ENCODE measurements at places on chromosomes 11 and 22.

DNA sequence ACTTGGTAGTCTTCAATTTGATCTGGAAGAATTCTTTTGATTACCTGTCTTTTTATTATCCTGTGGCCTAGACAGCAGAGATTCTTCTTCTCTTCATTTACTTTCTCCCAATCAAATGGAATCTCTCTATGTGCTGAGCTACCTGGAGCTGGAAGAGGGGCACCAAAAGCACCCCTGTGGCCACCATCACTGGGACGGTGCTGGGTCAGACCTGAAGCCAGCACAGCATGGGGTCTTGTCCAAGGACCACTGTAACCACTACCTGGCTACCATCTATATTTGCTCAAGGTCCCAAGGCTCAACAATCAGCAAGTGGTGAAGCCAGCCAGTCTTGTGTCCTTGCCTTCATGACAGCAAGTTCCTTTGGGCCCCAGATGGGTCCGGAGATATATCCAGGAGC lies 186.6 kb downstream of the JRKL start:
- no peak for DNase-seq

- no peak for DNase-seq
These were observed 398.5 kb downstream of the TBC1D22A start for GRCh38 chr22:47160781-47161520.

DNA sequence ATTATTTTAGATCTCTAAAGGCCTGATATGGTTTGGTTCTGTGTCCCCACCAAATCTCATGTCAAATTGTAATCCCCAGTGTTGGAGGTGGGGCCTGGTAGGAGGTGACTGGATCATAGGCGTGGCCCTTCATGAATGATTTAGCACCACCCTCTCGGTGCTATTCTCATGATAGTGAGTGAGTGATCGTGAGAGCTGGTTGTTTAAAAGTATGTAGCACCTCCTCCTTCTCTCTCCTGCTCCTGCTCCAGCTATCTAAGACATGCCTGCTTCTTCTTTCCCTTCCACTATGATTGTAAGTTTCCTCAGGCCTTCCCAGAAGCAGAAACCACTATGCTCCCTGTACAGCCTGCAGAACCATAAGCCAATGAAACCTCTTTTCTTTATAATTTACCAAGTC lies 114.1 kb downstream of the SERGEF start:
- DNase-seq = no peak

GRCh38 chr11:118530180-118530682 lies 761 bp upstream of the TMEM25 start:
- DNase-seq = no peak

DNA sequence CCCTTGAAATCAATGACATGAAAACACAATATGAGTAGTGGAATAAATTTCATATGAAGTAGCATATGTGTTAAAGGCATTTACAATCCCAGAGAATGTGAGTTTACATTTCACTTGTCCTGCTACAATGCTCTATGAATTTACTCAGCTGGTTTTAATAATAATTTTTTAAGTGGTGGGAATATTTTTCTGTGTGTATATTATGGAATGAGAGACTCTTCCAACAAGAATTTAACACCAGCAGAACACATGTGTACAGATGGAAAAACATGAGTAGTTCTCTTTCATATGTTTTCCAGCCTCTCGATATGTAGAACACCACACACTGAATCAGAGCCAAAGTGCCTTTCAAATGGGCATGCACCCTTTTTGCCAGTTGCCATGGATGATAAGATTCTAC lies 170.4 kb downstream of the MAML2 start:
- no peak for DNase-seq

DNA sequence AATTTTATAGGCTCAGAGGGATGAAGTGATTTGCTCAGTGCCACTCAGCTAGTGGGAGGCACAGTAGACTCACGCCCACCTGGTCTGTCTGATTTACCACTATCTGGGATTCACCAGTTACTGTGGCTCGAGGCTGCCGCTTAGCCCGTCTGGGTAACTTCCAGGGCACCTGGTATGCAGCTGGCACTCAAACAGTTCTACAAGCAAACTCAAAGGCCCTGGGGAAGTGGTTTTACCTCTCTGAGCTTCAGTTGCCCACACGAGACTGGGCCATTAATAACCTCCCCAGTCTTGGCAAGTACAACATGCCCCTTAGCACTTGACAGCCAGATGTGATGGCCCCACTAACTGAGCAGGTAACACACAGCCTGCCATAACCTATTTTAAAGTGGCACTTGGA lies 2.6 kb downstream of the GDPD5 start:
- DNase-seq = no peak

Data from stimulated activated CD4-positive, alpha-beta T cell treated with anti-CD3 and anti-CD28 coated beads, TNF-alpha, amount 100 ng/mL, for 24 hours (primary cell).